Effector CD8-positive, alpha-beta T cell (primary cell): ENCODE measurements at places on chromosomes 12 and 14.

DNA sequence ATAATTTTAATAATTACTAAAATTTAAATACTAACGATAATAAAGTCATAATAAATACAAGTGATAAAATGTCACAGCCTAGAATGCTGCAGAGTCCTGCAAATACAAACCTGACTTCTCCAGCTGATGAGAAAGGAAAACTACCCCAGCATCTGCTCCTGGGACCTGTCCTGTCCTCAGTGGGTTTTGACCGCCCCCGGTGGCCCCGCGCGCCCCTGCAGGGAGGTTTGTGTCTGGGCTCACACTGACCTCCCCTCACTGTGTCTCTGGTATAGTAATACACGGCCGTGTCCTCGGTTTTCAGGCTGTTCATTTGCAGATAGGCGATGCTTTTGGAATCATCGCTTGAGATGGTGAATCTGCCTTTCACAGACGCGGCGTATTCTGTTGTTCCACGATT lies 1139.4 kb downstream of the TMEM121 start:
- DNase-seq = no peak

DNA sequence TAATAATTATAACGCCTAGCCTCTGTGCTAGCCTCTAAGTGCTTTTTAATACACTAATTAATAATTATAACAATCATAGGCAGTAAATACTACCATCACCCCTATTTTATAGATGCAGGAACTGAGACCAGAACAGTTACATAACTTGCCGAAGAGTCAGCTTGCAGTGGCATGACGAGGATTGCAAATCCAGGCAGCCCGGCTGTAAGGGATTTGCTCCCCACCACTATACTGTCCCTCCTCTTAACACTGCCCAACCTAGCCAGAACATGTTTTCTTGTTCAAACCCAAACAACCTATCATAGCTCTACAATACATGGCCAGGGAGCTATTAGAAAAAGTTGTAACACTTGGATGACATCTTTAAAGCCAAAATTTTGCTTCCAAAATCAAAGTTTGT lies 33.9 kb upstream of the VASH1 start:
- DNase-seq = no peak

DNA sequence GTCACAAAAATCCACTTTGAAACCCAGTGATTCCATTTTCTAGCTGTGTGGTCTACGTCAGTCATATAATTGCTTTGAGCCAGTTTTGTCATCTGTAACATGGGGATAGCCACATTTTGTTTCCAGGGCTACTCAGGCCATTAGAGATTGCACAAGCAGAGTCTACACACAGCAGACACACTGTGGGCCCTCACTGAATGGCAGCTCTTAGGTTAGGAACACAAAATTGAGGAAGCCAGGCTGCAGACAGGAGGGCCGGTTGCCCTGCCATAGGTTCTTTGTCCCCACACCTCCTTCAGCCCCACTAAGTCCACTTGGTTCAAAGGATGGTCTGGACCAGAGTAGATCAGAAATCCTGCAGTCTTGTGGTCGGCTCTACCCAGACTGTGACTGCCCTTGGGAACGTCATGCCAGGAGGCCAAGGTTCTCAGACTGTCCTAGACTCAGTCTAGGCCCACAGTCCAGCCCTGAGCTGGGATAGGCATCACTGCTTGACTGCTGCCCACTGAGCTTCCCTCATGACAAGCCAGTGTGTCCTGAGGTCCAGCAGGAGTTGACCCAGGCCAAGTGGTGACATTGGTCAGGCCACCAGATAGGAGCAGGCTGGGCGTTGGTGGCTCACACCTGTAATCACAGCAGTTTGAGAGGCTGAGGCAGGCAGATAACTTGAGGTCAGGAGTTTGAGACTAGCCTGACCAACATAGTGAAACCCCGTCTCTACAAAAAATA lies 3.8 kb upstream of the MYH7 start:
- no peak for DNase-seq

- no peak for DNase-seq
Measured at GRCh38 chr12:12721176-12721751, 4.1 kb downstream of the CDKN1B start.

DNA sequence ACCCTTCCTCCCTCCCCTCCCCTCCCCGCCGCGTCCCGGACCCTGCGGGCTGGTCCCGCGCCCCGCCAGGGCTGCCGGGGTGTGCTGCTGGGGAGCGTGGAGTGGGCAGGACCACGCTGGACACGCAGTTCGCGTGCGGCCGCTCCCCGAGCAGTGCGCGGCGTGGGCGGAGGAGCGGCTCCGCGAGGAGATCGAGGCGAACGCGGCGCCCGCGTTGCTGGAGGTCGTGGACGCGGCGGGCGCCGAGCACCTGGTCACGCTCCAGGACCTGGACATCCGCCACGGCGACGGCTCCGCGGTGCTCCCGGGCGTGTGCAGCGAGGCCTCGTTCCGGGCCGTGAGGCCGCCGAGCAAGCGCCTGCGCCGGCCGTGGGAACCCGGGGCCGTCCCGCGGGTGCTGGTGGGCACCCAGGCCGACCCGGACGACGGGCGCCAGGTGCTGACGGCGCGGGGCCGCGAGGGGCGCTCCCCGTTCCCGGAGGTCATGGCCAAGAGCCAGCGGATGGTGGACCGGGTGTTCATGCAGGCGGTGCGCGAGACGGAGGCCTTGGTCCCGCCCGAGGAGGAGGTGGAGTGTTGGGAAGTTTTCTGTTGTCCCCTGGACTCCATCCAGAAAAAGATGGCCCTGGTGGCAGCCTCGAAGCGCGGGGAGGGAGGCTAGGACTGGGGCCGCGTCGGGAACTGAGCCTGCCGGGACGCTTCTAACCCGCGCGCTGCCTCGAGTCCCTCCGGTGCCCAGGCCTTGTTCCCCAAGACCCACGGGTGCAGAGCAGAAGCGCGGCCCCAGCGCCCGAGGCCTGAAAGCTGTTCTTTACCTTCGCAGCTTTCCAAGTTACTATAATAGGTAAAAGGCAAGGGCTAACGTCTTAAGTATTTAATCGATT lies 54.7 kb upstream of the EIF5 start:
- DNase-seq = no peak

- no peak for DNase-seq
Measured at GRCh38 chr12:11922361-11922760, 148.4 kb upstream of the BCL2L14 start.

GRCh38 chr12:32440120-32440865 lies 40.9 kb downstream of the FGD4 start:
- DNase-seq = no peak

DNA sequence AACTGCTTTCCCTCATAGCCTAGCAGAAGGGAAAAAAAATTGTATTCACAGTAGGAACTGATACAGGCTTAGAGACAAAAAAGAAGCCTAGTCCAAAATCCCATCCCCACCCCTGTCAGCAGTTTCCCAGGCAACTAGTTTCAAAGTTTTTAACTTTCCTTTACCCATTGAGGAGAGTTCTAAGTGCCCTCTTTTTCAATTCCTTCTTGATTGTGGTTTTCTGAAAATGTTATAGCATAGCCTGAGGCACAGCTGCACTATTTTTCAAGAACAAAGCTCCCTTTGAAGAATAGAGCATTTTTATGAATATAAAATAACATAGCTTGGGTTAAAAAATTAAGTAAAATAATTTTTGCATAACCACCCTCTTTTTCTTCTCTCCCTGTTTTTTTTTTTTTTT lies 81.6 kb downstream of the IPO8 start:
- DNase-seq = no peak

DNA sequence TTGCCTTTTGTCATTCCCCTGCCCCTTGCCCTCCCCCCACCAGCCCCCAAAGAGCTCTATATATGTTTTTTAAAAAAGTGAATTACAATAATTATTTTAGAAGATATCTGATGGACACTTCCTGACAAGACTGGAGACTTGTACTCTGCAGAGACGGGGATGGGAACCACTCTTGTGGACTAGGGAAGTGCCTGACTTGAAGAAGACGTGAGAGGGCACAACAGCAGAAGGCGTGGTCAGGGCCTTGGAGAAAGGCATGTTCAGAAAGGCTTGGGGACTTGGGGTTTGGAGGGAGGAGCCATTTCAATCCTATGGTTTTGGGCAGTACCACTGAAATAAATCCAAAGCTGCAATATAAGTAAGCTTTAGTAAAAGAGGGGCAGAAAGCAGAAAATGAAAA lies 154.7 kb downstream of the APAF1 start:
- no peak for DNase-seq

DNA sequence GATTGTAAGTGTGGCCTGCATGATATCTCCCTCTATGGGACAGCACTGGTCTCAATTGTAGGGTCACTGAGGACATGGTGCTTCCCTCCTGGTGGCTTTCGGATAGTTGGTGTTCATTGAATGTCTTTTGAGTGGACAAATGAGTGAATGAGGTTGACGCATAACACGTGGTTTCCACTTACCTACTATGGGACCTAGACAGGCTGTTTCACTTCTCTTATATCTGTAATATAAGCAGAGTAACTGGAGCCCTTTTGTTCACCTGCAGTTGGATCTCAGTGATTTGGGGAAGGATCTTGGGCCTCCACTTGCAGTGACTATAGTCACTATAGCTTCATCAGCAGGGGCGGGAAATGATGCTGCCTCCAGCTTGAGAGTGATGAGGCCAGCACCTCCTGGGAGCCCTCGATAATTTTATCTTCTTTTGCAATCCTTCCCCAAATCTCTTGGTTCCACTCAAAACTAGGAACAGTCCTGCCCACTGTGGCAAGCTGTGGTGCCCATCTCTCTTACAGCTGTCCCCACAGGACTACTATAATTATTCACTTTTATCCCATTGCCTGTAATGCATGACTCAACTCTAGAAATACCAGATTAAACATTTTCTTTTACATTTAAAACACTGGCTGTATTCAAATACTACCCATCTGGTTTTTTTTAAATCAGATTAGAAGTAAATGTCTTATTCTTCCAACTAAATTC lies 242.9 kb downstream of the CHST11 start:
- no peak for DNase-seq

GRCh38 chr12:93135286-93136239 lies 206.5 kb upstream of the EEA1 start:
- DNase-seq = no peak

- no peak for DNase-seq
Measured at GRCh38 chr14:52951681-52952554, 1.1 kb upstream of the FERMT2 start.

GRCh38 chr14:88130057-88130432 lies 125.1 kb downstream of the GPR65 start:
- DNase-seq = no peak

DNA sequence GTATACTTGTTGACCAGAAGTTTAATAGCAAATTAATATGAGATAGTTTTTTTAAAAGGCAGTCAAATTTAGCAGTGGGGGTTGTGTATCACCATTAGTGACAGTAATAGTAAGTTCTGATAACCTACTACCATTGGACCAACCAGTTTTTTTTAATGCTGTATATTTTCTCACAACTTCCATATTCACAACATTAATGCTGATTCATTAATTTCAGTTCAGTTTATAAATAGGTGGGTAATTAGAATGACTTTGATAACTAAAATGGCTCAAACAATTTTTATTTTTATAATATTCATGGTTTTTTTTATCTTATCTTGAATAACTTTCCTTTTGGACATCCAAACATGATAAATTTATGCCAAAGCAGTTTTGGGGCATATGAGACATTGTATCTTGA lies 13.8 kb downstream of the TMX1 start:
- no peak for DNase-seq

GRCh38 chr12:131829791-131830334 lies 1.7 kb downstream of the MMP17 start:
- no peak for DNase-seq

- no peak for DNase-seq
Measured at GRCh38 chr14:100601914-100602313, 14.7 kb upstream of the BEGAIN start.

- no peak for DNase-seq
Measured at GRCh38 chr12:64042911-64043310, 179.2 kb downstream of the KICS2 start.

- DNase-seq = no peak
Measured at GRCh38 chr14:41548666-41549065, 58.0 kb upstream of the LRFN5 start.

GRCh38 chr12:30792085-30792484 lies 37.3 kb upstream of the CAPRIN2 start:
- DNase-seq = no peak

- no peak for DNase-seq
Measured at GRCh38 chr14:30006695-30007094, 79.0 kb upstream of the PRKD1 start.

GRCh38 chr14:21486640-21487087 lies 9.7 kb downstream of the TOX4 start:
- DNase-seq = no peak

DNA sequence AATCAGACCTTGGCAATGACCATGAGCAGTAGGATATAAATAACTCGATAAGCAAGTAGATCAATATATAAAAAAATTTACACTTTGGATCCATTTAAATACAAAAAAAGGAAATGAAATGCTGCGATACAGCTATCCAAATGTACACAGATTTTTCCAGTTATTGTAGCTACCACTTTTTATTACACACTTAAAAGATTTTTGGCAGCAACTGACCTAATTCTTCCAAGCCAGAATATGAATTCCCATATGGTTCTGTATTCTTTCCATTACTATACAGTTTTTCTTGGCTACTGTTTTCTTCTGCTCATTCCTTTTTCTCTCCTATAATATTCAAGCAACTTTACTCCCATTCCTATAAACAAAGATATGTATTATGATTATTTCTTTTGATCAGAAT lies 52.2 kb downstream of the TMTC1 start:
- no peak for DNase-seq

GRCh38 chr14:29352706-29353080 lies 575.0 kb downstream of the PRKD1 start:
- no peak for DNase-seq
